ENCODE measurements at places on chromosomes 12 and 14.

DNA sequence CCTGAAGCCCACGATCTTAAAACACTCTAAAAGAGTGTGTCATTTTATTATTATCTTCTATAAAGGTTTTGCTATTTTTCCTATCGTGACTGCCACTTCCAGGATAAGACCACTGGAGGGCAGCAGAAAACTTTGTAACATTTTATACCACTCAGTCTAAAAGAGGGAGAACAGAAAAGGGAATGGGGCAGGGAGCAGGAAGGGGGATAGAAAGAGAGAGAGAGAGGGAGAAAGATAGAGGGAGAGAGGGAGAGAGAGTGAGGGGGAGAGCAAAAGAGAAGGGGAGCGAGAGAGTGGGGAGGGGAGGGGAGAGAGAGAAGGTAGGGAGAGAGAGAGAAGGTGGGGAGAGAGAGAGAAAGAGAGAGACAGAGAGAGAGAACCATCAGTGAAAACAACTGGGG, 2.0 kb upstream of the ART4 start:
- DNase-seq: peak; percentile 5

DNA sequence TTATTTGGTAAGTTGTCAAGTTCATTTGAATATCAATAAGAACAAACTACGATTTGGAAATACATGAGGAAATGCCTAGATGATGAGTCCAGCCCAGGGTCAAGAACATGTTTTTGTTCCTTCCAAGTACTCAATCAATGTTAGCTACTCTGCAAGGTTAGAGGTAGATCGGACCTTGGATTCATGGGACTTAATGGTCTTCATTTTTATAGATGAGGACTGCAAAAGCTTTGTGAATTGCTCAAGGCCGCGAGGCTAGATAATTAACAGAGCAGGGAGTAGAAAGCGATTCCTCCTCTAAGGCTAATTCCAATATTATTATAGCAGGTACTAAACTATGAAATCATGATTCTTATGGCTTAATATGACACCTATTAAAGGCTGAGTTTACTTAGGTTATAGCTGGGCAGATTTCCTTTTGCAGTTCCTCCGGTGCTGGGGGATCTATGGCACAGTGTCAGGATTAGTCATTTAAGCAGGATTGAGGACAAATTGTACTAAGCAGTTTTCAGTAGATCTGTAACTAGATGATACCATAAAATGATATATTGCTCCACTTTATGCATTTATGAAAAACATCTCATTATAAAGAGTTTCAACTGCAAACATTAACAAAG, 19.8 kb downstream of the NR1H4 start:
- DNase-seq: no peak

DNA sequence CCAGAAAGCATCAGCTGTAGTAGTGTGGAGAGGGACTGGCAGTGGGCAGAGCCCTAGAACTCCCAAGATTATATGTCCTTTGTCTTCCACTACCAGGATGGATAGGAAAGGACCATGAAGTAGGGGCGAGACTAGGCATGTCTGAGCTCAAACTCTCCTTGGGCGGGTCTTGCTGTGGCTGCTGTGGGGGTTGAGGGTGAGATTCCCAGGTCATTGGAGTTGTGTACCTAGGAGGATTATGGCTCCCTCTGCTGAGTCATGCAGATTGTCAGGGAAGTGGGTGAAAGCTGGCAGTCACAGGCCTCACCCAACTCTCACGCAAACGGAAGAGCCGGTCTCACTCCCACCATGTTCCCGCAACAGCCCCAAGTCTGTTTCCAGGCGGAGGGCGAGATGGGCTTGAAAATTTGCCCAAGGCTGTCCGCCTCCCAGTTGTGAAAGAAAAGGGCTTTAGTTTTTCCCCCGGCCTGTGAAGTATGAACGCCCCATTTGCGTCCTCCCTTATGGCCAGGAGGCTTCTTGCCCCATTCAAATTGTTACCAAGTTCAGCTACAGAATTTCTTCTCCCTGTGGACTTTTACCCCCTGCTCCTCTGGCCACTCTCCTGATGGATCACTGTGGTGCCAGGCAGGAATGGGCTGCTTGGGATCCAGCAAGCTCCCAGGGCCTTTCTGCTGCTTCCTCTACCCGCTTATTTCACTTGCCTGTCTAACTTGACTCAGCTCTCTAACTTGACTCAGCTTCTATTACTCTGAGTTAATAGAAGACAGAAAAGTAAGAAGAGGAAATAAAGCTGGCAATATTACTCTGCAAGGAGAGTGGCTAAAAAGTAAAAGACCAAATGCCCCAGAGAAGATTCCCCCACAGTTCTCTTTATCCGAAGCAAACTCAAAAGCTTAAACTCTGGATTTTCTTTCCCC, 159.3 kb downstream of the SLC2A13 start:
- DNase-seq: no peak

DNA sequence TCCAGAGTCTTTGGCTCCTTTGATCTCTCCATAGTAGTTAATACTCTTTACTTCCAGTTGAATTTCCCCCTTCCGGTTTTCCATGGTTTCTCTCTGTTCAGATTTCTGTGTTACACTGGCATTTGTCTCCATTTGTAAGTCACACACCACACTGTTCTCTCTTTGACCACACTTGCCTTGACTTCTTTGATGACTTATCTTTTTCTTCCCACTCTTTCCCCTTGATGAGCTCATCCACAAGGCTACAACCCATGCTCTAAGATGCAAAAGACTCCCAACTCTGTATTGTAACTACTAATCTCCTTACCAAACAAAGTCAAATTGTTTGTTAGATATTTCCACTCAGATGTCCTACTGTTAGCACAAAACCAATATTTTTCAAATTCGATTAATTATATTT, 242.7 kb upstream of the E2F7 start:
- no peak for DNase-seq

DNA sequence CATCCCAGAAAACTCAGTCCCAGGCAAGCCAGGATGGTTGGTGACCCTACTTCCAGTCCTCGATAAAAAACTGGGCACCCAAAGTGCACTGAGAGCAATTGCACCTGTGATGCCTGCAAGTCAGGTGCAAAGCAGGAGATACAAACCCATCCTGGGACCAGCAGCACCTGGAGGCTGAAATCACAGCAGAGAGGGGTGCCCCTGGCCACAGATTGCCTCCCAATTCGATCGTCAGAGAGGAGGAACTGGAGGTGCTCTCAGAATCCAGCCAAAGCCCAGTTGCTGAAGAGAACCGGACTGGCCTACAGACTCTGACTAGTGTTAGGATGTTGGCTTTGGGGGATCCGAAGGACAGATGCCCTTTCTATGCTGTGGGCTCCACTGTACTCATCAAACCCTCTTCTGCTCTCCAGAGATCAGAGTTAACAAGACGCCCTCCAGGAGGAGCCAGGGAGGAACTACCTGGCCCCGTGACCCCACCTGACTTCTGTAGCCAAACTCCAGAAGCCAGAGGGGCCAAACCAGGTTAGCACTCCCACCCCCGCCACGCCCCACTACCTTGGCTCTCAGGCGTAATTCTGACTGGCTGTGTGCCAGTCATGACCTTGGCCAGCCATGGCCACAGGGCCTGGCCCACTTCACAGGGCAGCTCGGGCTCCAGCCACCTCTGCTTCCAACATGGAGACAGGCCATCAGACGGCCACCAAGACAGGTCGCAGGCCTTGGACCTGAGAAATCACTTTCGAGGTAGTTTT, 284.5 kb upstream of the RTL1 start:
- no peak for DNase-seq

Data from activated T-helper 1 cell treated with Interleukin-2 at 50 U/mL for 16 hours (primary cell).